ENCODE measurements at places on chromosomes 3 and 15.

- no peak for DNase-seq
These were observed 427 bp downstream of the MBD4 start for GRCh38 chr3:129439226-129439816.

DNA sequence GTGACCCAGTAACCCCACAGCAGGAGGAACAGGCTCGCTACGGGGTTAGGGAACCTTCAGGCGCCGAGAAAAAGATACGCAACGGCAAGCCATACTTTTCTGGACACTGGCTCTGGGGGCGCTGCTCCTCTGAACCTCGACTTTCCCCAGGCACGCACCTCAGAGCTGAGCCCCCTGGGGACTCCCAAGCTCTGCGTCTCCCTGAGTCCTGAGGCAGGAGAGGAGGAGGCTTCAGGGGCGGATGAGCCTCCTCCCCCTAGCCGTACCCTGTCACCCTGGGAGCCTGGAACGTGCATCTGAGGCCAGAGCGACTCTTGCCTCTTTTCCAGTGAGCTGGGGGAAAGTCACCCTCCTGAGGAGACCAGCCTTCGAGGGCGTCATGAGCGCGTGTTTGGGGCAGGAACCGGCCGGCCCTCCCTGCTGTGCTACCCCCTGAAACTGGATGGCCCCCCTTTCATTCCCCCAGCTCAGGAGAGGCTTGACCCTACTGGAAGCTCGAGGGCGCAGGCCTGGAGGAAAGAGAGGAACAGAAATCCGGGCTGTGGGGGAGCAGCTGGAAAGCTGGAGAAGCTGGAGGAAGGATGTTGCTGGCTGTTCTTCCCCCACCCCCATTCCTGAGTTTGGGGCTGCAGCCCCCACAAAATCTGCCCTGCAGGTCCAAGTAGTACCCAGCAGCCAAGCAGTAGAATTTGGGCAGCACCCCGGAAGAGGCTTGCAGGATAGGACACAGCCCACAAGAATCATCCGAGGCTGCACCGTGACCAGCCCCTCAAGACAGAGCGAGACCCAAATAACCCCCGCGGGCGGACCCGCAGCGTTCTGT is 25.1 kb upstream of the POLG start:
- no peak for DNase-seq

DNA sequence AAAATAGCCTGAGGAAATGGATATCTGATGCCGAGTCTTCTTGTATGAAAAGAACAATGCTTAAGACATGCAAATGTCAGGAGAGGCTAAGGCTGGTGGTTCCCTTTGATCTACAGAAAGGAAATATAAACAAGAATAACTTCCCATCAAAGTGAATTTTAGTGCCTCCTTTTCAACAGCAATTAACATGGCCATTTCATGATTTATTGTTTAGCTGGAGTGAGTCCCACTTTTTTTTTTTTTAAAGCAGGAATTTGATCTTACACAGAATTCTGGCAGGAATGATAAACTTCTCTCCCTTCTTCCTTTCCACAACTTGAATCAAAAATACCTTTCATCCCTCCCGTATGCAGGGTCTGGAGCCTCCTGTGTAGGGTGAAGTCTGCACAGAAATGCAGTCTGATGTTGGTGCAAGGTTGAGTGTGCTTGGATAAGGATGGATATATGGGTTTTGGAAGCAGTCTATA is 287.0 kb downstream of the MEX3B start:
- no peak for DNase-seq

- no peak for DNase-seq
These were observed 86.8 kb upstream of the PSMD6 start for GRCh38 chr3:64110071-64110470.

GRCh38 chr3:155657161-155657560 is 87.7 kb downstream of the PLCH1 start:
- no peak for DNase-seq

- DNase-seq, result no peak
These were observed 426.5 kb upstream of the RASGRP1 start for GRCh38 chr15:38991126-38991525.

DNA sequence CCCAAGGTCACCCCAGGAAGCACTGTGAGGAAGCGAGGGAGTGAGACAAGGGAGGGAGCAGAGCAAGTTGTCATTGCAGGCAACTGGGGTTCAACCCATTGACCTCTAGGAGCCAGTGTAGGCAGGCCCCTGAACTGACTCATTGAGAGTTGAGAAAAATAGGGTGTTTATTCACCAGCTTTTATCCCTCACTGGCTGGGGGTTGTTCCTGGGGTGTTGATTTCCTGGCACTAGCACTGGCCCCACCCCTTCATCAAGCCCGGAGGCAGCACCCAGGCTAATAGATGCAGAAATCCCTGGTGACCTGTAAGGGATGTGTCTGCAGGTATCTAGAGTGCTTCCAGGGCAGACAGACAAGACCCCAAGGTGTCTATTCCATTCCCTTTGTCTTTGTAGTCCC is 183.9 kb downstream of the ARRDC4 start:
- DNase-seq, result no peak

DNA sequence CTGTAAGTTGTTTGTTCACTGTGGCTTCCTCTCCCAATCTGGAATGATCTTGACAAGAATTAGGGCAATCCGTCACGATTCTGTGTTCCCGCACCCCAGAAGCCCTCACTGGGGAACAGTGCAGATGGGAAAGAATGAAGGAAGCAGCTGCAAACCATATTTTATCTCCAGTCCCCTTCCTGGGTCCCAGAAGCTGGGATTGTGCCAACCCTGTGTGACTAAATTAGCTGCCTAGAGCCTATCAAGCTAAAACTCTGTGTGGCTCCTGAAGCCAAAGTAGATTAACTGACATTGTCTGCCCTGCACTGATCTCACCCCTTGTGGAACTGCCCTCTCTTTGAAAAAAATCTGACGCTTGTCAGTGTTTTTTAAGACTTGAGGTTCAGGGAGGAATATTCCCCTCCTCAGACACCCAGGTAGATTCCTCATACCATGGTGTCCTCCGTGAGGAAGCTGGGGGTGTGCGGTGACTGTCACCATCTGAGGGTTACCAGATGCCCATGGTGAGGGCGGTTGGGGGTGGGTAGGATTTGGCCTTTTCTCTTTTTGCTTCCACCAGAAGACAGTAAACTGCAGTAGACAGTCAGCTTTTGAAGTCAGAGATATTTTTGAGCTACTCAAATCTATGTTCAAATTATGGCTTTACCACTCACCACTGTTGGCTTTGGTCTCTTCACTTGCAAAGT is 358.3 kb upstream of the TPM1 start:
- no peak for DNase-seq
